ENCODE measurements at places on chromosomes 13 and 19.

DNA sequence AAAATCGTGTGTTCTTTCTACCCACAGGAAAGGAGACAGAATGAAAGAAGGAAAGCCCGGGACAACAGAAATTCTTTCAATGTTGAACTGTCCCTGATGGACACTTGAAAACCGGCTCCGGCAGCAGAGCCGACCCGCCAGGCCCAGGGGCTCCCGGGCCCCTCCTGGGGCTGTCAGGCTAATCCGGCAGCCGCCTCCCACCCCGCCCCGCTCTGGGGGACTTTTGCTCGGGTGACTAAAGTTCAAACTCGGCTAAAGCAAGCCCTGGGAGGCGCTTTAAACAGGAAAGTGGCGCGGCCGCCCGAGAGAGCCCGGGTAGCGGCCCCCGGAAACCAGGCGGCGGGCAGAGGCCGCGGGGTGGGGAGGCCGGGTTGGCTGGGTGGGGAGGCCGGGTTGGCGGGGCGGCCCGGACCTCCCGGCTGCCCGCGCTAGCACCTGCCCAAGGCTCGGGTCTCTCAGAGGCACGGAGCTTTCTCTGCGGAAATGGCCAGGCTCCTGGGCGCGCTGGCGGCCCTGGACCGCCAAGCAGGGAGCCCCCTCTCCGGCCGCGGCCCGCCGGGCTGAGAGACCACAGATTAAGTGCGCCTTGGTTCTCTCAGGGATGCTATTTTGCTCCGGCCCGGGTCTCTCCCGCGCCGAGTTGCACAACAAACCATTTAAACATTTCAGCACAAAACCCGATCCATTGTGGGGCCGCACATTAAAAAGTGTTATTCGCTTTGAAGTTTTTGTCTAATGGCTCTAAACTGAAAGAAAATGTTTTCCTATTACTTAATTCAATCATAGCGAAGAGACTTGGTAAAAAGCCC is 2.6 kb upstream of the GSX1 start:
- no peak for DNase-seq

DNA sequence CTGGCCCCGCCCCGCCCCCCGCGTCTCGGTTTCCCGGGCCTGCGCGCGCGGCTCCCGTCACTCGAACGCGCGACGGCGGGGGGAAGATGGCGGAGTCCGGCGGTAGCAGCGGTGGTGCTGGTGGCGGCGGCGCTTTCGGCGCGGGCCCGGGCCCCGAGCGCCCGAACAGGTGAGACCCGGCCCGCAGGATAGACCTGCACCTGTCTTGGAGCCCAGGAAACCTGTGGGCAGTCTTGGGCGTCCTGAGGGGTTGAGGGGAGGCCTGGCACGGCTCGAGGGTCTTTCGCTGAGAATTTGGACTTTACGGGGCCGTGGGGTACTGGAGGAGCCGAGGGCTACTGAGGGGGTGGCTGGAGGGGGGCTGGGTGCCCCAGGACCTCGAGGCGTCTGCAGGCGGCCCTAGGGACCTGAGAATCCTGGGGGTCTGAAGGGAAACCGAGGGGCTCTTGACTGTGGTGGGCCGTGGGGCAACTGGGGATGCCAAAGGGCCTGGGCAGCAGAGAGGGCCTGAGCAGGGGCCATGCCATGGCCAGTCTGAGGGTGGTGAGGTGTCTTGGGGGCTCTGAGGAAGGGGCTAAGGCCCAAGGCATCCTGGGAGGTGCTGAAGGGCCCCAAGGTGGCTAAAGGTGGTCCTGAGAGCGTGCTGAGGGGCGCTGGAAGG is at the start of gene KLHL26:
TSS of gene KLHL26 (plus strand) at position 60 of the 661 bp plus-strand sequence. CDS start at position 87, 27 bp downstream.
- peak; percentile 81 for DNase-seq

DNA sequence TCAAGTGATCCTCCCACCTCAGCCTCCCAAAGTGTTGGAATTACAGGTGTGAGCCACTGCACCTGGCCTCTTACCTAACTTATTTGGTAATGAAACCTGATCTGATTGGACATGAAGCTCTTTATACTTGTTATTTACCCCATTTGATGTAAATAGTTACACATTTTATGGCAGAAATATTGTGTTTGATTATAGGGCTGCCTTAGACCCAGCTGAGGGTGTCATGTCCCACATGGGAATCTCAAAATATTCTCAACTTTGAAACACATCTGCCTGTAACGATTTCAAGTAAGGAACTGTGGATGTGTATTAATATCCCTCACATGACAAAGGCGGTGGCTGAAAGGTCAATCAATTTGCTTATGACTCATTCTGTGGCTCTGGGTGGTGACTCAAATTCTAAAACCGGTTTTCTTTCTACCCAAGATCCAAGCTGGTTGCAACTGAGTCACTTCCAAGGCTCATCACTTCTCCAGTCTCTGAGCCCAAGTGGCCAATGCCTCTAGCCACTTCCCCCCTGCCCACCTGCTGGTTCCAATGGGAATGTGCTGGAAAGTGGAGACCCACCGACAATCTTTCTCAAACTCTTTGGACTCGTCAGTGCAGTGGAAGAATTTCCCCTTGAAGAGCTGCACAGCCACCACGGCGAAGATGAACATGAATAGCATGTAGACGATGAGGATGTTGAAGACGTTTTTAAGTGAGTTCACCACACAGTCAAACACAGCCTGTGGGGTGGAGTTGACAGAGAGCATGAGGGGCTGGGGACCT is 110.9 kb downstream of the IER2 start:
- DNase-seq = no peak

- DNase-seq = no peak
Measured at GRCh38 chr13:23384111-23384510, 49.4 kb downstream of the SACS start.

GRCh38 chr19:39507715-39508364 is 7.1 kb upstream of the SELENOV start:
- no peak for DNase-seq

DNA sequence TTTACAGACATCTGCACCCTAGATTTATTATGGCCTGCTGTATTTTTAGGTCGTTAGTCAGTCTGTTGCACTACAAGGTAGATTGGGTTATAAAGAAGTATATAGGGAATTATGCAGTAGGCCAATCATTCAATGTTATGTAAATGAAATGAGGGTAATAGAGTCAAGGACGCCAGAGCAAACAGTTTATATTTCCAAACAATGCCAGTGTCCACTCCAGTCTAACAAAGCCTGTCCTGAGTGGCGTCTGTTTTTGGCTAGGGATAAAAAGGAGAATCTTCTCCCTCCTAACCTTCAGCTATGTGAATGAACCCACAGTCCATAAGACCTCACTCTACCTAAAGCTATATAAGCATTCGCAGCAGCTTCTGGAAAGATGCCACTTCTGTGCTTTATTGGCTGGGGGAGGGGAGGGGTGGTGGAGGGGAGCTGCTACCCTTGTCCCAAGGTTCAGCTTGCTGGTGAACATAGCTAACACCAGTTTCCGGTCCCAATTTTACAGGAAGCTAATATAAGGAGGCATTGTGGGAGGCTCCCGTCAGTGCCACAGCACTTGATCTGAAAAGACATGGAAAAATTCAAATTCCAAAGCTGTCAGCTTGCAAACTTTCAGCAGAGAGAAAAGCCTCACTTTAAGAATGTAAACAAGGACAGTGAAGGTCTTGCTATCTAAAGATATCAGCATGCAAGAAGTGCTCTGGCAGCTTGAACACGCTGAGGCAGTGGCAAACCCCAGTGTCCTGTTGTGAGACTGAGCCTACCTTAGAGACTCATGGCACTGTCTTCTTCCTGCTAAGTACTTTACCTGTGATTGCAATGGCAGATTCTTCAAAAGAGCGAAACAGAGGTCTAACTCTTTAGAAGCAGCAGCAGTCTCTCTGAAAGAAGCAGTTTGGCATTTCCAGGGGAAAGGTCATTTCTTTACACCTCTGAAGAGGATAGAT is 369.9 kb downstream of the PCDH9 start:
- DNase-seq = no peak

DNA sequence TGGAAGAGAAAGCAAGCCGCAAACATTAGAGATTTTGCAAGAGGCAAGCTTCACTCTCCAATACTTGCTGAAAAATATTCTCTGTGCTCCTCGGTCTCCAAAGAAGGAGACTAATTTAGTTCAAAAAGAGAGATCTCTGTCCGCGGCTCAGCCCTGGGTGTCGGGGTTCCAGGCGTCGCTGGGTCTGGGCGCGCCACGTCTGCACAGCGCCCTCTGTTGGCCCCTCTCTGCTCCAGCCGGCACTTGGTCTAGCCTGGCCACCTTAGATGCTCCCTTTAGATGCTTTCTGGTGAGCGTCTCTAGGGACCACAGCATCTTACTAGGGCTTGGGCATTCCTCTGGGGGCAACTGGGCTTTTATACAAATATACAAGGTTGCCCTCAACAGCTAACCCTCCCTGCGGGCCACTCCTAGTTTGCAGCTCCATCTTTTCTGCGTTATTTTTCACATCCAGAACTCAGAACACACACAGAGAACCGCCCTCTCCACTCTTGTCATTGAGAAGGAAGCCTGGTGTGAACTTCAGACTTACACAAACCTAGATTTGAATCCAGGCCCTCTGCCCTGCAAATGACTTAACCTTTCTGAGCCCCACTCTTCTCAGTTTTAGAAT is 78.3 kb downstream of the CYSLTR2 start:
- DNase-seq = peak; percentile 68

- DNase-seq = no peak
Measured at GRCh38 chr19:32543115-32543900, 37.7 kb upstream of the PDCD5 start.

- DNase-seq = no peak
Measured at GRCh38 chr19:50510700-50511068, 307 bp downstream of the JOSD2 start.

- DNase-seq = no peak
Measured at GRCh38 chr13:101346161-101346560, 70.1 kb downstream of the NALCN start.

DNA sequence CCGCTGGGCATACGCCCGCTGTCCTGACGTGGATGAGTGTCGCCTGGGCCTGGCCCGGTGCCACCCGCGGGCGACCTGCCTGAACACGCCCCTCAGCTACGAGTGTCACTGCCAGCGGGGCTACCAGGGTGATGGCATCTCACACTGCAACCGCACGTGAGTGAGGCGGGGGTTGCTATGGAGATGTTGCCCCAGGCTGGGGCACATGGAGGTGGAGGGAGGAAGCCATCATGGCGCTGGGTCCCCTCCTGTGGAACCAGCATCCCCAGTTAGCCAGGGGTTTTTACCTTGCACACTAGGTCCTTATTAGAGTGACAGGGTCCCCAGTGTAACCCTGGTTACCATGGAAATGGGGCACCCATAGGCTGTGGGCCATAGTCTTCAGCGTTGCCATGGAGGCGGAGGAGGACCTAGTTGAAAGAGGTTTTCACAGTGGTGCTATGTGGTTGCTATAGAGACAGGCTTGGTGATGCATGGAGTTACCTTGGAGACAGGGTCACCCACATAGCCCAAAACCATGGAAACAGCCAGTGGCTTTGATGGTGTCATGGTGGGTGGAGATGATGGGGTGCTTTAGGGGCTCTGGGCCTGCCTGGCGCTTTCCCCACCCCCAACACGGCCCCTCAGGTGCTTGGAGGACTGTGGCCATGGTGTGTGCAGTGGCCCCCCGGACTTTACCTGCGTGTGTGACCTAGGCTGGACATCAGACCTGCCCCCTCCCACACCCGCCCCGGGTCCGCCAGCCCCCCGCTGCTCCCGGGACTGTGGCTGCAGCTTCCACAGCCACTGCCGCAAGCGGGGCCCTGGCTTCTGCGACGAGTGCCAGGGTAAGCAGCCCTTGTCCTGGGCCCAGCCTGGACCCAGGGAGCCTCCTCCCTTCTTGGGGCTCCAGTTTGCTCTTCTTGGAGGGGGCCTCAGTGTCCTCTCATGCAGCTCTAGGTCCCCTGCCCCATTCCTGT is 27.1 kb downstream of the MEGF8 start:
- DNase-seq = peak; percentile 52

- no peak for DNase-seq
Measured at GRCh38 chr19:7772752-7773291, 9.8 kb downstream of the CLEC4M start.

DNA sequence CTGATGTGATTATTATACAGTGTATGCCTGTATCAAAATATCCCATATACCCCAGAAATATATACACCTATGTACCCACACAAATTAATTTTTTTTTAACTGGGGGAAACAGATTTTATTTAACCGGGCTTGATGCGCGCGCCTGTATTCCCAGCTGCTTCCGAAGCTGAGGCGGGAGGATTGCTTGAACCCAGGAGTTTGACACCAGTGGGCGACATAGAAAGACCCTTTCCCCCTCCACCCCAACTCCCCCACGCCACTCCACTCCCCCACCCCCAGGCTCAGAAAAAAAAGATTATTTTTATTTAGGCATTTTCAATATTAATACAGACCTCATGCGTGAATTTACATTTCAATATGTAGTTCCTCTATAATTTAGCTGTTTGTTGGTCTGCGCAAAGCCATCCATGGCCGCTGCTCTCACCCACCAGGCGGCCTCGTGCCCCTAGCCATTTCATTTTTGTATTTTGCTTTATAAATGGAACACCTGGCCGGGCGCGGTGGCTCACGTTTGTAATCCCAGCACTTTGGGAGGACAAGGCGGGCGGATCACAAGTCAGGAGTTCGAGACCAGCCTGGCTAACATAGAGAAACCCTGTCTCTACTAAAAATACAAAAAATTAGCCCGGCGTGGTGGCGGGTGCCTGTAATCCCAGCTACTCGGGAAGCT is 836 bp upstream of the VPS36 start:
- DNase-seq = no peak

GRCh38 chr13:31781064-31781463 is 41.7 kb downstream of the RXFP2 start:
- DNase-seq = no peak

DNA sequence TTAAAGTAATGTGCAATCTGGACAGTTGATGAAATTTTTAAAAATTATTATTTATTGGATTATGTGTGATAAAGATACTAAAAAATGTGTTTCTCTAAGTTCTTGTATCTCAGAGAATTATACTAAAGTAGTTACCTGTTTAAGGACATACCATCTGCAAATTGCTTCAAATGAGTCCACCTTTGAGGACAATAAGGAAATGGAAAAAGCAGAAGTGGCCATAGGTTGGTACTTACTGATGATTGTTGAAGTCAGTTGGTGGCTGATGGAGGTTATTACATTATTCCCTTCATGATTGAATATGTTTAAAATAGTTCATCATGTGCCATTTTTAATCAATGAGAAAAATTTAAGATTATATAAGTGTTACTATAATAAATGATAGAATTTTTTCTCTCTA is 367.0 kb downstream of the MYO16 start:
- DNase-seq = no peak

DNA sequence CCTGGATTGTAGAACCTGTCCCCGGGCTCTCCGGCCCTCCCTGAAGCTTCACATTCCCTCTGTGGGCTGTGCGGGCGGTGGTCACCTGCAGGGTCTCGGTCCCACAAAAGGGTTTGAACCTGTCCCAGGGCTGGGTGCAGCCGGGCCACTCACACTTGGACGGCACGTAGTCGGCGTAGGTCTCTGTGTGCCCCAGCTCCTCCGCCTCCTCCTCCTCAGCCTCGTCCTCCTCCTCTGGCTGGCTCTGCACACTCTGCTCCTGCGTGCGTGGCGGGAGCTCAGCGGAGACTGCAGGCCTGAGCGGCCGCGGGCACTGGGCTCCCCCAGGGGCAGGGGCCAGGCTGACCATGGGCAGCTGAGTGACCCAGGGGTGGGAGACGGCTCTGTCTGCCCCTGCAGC is 19.6 kb downstream of the GPX4 start:
- DNase-seq = peak; percentile 62

- DNase-seq = no peak
Measured at GRCh38 chr13:24851546-24851945, 87.6 kb downstream of the RNF17 start.
